ENCODE measurements at places on chromosomes 11 and 22.

DNA sequence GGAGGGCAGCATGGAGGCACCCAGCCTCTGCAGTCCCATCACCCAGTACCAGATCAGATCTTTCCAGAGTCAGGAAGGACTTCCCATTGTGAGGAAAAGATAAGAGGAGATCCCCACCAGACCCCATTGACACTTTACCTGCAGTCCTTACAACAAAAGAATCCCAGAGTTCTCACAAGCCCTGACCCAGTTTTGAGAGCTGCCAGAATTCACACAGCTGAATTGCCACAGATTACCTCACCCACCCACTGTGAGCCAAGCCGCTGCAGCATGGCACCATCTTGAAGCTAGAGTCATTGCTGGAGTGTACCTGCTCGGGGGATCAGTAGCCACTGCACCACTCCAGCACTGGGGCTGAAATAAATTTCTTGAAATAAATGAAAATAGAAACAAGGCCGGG, 91.8 kb upstream of the UBASH3B start:
- no peak for DNase-seq

DNA sequence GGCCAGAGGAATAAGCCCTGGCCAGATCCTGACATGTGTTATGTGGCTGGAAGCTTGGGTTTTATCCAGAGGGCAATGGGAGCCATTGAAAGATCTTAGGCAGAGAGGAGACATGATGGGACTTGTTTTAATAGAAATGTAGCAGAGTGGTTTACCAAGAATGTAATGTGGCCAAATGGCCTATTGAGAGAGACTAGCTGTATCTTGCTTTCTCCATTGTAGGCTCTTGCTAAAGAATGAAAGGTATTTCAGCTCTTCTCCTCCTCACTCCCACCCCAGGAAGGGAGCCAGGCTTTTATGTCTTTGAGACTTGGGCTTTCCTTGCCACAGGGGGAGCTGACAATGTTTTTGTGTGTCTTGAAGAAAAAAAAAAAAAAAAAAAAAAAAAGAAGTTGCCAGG, 82.3 kb downstream of the TRIM29 start:
- DNase-seq: no peak

- peak; percentile 34 for DNase-seq
Observed at GRCh38 chr11:134252346-134253187, 585 bp downstream of the THYN1 start.

DNA sequence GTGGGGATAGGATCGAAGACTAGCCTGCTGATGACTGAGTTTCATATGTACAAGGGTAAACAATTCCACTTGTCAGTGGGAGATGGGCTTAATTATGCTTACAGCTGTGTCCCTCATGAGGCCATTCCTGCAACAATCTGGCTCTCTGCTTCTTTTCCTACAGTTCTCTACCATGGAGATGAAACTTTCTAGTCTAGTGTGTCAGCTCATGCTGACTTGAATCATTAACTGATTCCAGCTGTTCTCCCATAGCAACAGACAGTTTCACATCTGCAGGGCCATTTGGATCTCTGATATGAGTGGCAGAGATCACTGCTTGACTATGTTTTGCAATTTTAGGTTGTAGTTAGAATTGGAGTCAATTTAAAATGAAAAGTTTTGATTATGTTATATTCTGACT, 1251.7 kb upstream of the RAG2 start:
- DNase-seq: no peak

- DNase-seq: no peak
Observed at GRCh38 chr22:44734278-44734677, 18.1 kb upstream of the ARHGAP8 start.

GRCh38 chr22:25759825-25760231, 17.8 kb downstream of the MYO18B start:
- no peak for DNase-seq

DNA sequence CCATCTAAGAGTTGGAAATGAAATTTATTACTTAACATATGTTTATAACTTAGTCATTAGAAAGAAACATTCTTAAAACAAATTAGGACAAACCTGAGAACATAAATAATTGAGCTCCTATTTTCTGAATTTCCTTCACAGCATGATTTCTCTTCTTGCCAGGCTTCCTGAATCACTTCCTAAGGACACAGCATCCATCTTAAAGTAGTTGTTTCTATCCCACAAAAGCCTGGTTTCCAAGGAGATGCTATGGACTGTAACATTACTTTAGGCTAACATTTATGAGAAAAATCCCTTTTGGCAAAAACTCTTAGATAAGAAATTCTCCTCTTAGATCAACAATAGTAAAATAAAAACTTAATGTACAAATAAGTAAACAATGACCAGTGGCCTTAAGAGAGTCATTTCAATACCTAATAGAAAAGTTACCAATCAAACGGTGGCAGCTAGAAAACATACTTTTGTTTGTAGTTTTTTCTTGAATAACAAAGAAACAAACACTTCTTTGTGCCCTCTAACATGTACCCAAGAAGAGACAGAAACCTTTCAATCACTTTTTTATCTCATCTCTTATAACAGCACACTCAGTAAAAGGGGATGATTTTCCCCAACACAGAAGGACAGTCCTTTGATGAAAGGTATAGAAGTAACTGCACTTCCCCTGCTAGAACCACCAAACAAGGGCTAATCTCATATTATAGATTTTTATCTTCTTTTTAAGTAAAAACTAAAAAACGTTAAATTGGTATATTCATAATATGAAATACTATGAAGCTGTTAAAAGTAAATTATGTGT, 74.5 kb downstream of the TTC28 start:
- no peak for DNase-seq

- no peak for DNase-seq
Observed at GRCh38 chr11:72430741-72431570, 3.4 kb downstream of the CLPB start.

- no peak for DNase-seq
Observed at GRCh38 chr22:49721211-49721763, 106.4 kb downstream of the BRD1 start.

GRCh38 chr11:123202155-123203151, 7.4 kb upstream of the CLMP start:
- DNase-seq: no peak

GRCh38 chr11:48104568-48104924, 112.1 kb upstream of the OR4B1 start:
- DNase-seq: no peak

GRCh38 chr11:17719028-17719937, at the start of gene MYOD1:
TSS of gene MYOD1 (plus strand) at chr11:17719571. CDS start at chr11:17719783, 212 bp downstream.
- no peak for DNase-seq

- DNase-seq: no peak
Observed at GRCh38 chr22:42990131-42990838, 24.7 kb downstream of the PACSIN2 start.

DNA sequence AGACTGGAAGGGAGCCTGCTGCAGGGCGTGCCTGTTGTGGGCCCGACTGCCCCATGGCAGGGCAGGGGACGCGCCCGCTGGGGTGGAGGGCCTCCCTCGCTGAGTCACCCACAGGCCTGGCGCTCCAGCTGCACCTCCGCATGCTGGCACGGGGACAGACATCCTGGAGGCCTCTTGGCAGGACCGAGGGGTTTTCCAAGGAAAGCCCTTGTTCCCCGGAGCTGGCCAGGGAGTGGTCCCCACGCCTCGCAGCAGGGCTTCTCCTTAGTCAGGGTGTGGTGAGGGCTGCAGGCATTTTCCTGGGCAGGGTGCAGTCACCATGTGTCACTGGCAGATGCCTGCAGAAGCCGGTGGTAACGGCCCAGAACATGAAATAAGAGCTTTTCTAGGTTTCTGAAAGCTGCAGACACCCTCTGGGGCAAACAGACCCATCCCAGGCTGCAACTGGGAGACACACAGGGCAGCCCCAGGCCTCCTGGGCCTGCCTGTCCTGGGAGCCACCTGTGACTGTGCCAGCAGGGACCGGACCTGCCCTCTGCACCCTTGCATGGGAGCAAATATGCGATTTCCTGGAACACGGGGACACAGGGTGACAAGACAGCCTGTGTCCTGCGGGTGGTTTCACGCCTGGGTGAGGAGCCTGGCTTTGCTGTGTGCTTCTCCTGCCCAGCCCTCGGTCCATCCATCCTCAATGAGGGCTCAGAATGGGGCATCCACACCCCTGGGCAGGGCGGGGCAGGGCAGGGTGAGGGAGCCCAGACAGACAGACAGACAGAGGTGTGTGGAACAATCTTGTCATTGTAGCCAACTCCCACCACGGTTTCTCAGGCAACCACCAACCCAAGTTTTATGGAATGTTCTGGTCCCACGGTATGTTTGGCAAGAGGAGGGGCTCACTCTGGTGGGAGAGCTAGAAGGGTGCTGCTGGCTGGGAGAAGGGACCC, 43.2 kb upstream of the FADD start:
- DNase-seq: no peak

GRCh38 chr11:17012712-17013547, 1.3 kb downstream of the PLEKHA7 start:
- no peak for DNase-seq

DNA sequence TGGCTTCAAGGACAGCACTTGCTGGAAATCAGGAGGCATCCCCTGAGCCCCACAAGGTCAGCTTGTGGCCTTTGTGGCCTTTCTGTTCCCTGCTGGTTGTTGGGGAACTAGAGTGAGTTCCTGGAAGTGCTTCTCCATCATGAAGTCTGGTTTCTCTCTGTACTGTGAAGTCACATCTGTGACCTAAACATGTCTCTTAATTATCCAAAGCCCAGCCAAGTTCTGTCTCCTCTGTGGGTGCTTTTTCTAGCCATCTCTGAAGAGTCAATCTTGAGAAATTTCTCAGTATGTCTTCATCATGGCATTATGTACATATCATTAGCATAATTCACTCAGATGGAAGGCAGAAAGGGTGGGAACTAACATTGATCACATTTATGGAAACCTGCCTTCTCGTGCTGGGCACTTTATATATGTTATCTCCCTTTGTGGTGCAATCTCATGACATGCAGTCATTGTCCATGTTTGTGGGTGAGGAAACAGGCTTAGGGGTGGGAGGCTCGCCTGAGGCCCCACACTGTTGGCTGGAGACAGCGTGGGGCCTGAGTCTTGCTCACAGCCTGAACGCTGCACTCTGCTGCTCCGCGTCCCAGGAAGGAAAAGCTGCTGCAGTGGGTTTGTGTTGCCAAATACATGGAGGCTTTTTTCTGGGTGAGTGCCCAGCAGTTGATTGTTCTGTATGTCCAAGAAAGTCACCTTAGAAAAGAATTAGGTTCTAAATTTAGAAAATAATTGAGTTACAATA, 24.6 kb downstream of the IGHMBP2 start:
- DNase-seq: no peak

DNA sequence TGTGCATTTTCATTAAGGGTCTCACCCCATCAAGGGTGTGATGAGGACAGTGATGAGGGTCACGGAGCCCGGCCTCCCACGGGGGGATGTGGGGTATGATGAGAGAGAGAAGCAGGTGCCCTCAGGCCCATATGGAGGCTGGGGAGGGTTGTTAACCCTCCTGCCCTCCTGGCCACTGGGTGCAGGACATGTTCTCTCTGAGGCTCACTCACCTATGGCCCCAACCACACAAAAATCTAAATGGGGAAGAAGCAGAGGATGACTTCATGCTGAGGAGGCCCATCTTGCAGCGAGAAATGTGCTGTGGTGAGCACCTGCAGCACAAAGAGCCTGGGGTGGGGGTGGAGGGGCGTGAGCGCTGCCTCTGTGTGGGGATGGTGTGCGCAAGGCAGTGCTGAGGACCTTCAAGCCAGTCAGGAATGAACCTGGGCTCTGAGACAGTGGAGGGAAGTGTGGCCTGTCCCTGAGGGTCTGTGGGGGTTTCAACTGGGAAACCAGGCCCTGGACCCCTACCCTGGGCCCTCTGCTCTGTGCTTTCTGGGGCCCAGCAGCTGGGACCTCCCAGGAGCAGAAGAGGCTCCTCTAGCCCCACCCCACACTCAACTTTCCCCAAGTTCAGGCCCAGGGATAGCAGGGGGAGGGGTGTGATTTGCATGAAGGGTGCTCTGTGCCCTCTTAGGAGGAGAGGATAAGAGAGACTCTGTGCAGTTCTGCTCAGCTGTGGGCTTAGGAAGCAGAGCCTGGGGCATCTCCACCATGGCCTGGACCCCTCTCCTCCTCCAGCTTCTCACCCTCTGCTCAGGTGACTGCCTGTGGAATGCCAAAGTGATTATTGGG, 43.0 kb upstream of the TOP3B start:
- no peak for DNase-seq

- no peak for DNase-seq
Observed at GRCh38 chr11:70603114-70603755, 204.9 kb downstream of the CTTN start.

DNA sequence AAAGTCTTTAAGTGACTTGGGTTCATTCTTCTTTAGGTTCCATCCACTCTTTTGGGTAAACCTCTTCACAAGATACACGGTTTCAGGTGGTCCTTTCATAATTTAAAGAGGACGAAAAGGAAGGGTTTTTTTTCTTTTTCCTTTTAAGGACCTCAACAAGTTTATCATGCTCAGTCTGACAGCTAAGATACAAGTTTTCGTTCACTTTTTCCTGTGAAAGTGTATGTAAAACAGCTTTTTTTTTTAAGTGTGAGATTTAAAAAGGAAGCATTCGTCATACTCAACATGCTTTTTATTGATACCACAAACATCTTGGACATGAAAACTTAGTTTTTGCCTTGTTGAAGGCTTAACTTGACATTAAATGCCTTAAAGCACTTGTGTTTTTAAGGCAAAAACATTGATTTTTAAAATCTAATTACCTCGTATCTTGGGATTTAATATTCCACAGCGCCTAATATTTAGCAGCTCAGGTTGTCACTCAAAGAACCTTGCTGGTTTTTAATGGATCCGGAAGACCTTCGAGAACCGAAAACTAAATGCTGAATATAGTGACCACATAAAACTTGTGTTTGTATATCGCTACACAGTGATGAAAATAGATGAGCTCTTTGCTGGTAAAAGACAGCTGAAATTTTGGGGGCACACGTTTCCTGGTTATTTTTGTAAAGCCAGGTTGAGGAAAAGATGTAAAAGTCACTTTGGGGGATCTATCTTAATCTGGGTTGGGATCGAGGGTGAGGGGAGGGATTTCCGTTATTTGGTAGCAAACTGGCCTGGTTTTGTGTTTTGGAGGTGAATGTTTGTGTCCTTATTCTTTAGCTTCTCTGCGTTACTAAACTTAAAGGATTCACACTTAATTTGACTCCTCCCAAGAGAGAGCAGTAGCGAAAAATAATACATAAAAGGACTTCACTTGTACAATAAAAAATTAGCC, 2.3 kb downstream of the PCF11 start:
- no peak for DNase-seq

DNA sequence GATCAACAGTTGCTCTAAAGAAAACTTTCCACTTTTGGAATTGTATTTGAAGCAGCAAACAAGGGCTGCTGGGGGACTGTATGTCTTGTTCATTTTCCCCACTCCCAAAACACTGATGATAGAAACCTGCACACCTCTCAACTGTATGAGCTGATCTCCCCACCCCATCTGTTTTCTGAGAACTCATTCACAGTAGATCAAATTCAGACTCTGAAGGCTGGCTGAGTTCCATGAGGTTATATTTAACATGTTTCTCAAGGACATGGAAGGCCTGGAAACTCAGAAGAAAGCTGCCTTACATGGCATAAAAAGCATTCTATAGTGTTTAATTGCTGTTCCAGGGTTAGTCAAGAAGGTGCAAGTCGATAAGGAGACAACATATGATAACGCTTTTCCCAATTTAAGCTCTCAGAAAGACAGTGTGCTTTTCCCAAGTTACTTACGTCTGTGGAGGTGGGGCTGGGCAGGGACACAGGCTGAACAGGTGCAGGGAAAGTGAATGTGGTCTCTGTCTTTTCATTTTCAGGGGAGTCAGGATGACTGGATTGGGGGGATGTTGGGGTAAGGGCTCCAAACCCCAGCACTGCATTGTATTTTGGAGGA, 23.0 kb downstream of the LARGE2 start:
- no peak for DNase-seq

GRCh38 chr11:18299721-18300120, 22.2 kb downstream of the HPS5 start:
- DNase-seq: no peak

- no peak for DNase-seq
Observed at GRCh38 chr11:33021501-33021900, 5.8 kb downstream of the DEPDC7 start.

GRCh38 chr11:131683666-131684065, 313.3 kb downstream of the NTM start:
- DNase-seq: no peak

Measured in activated naive CD8-positive, alpha-beta T cell treated with anti-CD3 and anti-CD28 coated beads, Interleukin-2, amount 50 U/mL, for 24 hours (primary cell).